ENCODE measurements at places on chromosomes 11 and 22. TPM values are rescaled to one million over a fixed set of nuclear protein-coding genes. Genes with fewer than 3 reads are reported as not detected.
A peak's percentile ranks its signal among the peaks of the same experiment; 100 is the strongest.

- DNase-seq, result no peak
Observed at GRCh38 chr11:93653080-93653479, 8.4 kb upstream of the CEP295 start.

DNA sequence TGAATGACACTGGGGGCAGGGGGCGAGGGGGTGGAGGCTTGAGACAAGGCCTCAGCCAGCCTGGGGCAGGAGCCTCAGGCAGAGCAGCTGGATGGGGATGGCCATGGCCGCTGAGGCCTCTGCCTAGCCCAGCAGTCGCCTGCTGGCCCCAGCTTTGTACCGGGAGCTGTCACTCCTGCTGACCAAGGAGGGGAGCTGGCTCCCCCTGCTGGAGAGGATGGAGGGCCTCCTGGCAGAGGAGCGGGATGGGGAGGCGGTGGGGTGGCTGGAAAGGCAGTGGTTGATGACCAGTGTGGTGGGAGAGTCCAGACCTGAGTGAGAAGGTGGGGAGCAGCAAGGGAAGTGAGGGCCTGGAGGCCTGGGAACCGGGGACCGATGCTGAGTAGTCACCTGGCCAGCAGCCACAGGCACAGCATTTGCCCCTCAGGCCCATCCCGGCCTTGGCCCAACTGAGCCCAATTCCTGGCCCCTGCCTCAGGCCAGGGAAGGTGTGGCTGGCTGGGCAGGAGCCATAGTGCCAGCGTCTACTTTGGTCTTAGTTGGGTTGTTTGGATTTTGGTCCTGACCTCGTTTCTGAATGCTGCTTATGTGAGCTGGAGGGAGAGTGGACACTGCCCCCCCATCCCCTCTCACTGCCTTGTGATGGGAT, 6.0 kb upstream of the SUSD2 start:
- DNase-seq, result peak; percentile 89

GRCh38 chr11:62012451-62012831, 45.0 kb upstream of the FTH1 start:
- DNase-seq, result no peak

- no peak for DNase-seq
Observed at GRCh38 chr22:49480896-49481658, 346.6 kb downstream of the BRD1 start.

GRCh38 chr11:47326198-47326597, 26.3 kb downstream of the MYBPC3 start:
- no peak for DNase-seq

GRCh38 chr11:114272311-114272710, 23.9 kb upstream of the NNMT start:
- DNase-seq, result no peak

The HOATZ gene
- not detected for total RNA-seq

The ZP1 gene
- total RNA-seq, result not detected

DNA sequence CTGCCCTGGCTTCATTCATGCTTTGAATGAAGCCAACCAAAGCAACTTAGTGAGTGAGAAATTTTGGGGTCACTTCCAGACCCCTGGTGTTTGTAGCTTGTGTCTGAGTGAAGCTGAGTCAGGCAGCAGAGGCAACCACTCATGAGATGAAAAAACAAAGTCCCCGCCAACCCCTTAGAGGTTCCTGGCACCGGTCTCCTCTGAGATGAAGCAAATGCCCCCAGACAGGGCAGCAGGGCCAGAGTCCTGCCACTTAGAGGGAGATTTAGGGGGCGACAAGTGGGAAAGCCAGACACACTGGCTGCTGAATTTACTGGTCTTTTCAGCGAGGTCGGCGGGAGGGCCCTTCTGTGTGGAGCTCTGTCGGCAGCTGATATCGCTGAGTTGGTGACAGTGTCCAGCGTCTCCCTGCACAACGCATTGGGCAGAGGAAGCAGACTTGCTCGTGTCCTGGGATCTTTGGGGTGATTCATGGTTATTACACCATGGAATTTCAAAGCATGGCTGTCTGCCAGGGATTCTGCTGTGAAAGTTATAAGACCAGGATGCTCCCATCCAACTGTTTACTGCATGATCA, 482.6 kb downstream of the MIAT start:
- DNase-seq, result no peak

DNA sequence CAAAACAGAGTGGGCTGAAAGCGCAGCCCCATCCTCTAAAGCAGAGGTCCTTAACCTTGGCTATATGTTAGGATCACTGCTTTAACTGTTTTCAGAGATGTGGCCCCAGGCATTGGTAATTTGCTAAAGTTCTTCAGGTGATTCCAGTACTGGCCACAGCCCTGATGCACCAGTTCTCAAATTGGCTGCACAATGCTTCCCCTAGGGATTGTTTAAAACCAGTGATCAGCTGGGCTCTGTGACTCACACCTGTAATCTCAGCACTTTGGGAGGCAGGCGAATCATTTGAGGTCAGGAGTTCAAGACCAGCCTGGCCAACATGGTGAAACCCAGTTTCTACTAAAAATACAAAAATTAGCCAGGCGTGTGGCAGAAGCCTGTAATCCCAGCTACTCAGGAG, 8.4 kb upstream of the IRAG1 start:
- no peak for DNase-seq

The ACTN3 gene
- 0.07 TPM for total RNA-seq

DNA sequence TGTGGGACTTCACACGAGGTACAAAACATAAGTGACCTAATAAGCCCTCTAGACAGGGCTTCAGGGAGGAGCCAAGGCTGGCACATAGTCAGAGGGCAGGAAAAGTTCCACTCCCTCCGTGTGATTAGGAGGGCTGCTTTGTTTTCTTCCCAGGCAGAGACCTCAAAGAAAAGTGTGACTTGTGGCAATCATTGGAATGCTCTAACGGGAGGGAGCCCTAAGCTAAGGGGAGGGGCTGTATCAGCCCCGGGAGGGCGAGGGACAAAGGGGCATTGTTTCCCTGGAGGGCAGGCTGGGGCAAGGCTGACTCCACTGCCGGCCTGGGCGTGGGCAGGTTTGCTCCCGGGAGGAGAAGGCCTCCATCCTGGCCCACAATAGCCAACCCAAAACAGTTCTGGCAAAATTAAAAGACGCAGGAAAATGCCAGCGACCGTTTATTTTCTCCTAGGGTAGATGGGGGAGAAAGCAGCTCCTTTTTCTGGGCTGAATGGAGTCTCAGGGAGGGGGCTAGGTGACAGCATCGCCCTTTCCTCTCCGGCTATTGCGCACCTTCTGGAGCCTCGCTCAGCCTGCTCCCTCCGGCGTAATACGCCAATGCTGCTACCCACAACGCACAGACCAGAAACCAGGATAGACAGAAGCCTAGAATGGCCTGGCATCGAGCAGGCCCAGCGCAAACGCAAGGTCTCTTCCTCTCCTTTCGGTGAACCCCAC, 60.2 kb downstream of the ENDOD1 start:
- DNase-seq, result no peak

The AQP11 gene
- total RNA-seq, result 0.38 TPM

DNA sequence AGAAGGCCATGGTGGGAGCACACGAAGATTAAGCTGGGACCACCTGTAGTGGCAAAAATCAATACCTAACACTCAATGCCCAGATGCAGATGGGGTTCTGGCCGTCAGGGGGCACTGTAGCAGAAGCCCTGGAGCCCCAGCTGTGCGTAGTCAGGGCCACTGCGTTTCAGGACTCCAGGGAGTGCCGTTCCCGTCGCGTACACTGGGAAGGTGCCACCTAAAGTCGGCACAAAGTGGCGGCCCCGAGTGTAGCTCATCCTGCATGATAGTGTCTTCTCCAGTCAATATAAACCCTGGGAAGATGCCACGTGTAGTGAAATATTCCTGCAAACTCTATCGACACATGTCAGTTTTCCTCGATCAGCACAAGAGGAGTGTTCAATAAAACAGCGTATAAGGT, 123.8 kb upstream of the NTM start:
- no peak for DNase-seq

- no peak for DNase-seq
Observed at GRCh38 chr11:102237096-102237735, 80.1 kb upstream of the BIRC3 start.

DNA sequence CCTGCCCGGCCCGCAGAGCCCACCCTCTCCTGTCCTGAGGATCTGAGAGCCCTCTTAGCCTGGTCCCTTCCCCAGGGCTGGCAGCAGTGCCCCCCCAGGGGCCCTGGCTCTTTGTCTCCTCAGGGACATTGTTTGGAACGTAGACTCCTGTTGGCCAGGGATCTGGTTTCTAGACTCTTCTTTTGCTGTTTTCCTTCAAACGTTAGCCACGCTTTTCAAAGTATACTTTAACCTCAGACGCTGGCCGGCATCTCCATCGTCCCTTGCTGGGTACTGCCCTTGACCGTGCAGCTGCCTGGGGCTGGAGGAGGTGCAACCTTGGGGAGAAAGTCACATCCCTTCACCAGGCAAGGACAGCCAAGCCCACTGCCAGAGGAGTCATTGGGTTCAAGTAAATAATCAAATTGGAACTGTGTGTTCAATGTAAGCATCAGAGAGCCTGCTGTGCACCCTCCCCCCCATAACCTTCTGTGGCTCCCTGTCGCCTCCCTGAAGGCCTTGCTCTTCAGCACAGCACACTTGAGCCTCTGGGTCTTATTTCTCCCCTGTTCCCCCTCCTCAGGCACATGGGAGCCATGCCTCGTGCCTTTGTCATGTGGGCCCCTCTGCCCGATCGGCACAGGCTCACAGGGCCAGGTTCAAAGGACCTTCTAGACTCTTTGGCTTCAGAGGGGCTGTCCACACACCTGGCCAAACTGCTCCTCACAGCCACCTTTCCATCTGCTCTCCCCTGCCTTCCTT, 21.8 kb upstream of the WNT7B start:
- DNase-seq, result no peak

The CRELD2 gene
- total RNA-seq, result 46.8 TPM

The SLC5A1 gene
- total RNA-seq, result not detected

The OR8D1 gene
- total RNA-seq, result not detected

The MUC6 gene
- not detected for total RNA-seq

GRCh38 chr22:50544078-50544745, 1.5 kb upstream of the KLHDC7B start:
- DNase-seq, result peak; percentile 95

DNA sequence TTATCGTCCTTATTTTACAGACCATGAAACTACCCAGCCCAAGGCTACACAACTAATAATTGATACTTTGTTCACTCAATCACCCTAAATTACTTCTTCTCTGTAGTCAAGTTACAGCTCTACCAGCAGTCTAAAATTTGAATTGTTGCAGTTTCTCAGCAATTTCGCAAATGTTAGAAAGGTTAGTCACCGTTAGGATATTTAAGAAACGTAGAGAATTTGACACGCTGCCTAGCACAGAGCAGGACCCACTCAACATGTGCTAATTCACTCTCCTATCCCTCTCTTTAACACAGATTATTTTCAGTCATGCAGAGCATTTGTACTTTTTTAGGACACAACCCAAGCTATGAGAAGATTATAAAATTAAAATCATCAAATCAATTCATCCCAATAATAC, 771.1 kb upstream of the LUZP2 start:
- DNase-seq, result no peak

DNA sequence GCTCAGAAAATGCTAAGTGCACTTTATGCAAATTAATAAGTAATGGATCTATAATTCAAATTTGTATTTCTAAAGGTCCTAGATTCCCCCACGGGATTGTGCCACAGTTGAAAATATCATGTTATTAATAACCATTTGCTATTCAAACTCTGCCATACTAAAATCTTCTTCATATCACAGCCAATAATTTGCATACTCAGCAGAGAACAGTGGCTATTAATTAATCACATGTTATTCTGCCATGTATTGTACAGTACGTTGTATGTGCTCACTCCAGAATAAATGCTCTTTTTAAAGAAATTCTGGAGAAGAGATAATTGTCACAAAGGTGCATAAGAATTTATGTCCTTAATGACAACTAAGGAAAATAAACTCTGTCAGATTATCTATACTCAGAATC, 184.9 kb upstream of the LUZP2 start:
- DNase-seq, result no peak

DNA sequence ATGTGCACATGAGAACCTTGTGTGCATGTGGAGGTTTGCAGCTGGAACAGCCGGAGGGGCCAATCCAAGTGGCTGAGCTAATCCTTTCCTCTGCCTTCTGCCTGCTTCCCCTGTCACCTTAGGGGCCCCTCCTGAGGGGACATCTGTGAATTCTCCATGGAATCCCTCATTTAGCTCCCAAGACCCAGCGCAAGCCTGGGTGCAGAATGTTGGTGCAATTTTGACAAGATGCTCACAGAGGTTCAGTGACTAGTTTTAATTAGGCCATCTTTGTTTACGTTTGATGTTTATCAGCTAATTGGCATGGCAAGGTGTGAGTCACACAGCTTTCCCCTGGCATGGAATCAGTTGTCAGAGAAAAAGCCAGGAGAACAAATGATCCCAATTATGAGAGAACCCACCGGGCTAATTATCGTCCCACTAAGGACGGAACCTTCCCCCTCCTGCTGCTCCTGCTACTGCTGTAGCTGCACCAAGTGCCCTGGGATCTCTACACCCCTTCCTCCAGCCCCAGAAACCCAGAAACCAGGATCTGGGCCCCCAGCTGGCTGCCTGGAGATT, 63.6 kb upstream of the PAX6 start:
- DNase-seq, result no peak

Measured in activated CD4-positive, alpha-beta T cell treated with anti-CD3 and anti-CD28 coated beads, Interleukin-2, amount 10 ng/mL, durations not matched to agents 24 days and 14 days (primary cell).